GM03348 (cell line): ENCODE measurements at places on chromosomes 2 and 18.

DNA sequence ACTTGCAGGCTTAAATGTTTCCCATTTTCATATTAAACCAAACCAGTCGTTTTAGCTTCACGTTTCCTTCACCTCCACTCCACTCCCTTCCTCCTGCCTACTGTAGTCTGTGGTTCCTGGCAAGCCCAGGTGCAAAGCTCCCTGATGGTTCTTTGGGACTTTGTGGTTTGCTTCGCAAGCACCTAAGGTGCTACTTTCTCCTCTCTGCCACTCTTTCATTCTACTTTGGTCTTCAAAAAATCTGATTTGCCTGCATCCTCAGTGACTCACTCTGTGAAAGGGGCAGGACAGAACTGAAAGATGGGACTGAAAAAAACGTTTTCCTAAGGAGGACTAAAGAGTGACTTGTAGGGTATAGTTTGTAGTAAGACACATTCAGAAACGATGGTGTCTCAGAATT, 228.4 kb downstream of the CYRIA start:
- DNase-seq: no peak

GRCh38 chr2:214310319-214310718, 100.5 kb upstream of the VWC2L start:
- DNase-seq: peak; percentile 7

GRCh38 chr2:13745330-13745729, 887.2 kb upstream of the LRATD1 start:
- no peak for DNase-seq

DNA sequence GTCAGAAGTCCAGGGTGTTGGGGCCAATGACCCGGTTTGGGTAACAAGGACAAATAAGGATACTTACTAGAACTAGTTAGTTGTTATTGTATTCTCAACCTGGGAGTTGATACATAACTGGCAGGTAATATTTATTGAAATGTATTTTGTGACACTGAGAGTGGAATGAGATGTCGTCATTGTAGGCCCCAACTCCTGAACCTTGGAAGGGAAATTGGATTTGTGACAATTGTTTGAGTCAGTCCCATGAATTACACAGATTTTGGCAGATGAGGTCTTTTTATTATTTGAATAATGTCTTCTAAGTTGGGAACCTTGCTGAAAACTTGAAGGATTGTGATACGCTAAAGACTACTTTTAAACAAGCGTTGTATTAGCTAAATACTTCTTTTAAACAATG, 5.1 kb downstream of the TIMM21 start:
- no peak for DNase-seq

DNA sequence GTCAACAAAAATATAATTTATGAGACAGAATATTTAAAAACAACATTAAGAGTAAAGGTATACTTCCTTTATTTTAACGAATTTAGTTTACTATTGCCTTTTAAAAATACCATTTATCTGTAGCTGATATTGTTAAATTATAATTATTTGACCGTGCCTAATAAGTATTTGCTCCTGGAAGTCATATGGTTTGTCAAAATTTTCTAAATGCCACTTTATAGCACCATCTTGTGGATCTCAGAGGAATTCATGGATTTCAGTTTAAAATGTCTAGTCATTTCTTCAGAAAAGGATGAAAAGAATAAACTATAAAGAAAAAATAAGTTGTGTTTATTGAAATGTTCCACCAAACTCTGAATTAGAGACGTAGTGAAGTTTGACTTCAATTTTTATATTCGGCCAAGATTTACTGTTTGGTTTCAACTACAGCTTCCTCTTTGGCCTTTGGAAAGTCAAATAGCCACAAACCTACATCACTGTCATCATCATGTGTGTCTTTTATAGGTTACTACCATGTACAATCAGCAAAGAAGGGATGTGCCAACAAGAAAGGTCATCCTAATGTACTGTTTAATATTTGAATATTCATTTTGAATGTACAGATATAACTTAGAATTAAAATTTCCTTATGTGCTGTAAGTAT, 10.3 kb upstream of the FTCDNL1 start:
- peak; percentile 48 for DNase-seq
